ENCODE measurements at places on chromosomes 2 and 18.

GRCh38 chr2:30862054-30862651 lies 54.9 kb upstream of the CAPN13 start:
- peak; percentile 45 for DNase-seq

GRCh38 chr18:11951390-11951851 lies 29.9 kb upstream of the IMPA2 start:
- no peak for DNase-seq

GRCh38 chr2:44171018-44171417 lies 2.3 kb downstream of the PPM1B start:
- DNase-seq: no peak

GRCh38 chr18:75656035-75656434 lies 228.5 kb upstream of the SMIM21 start:
- no peak for DNase-seq

DNA sequence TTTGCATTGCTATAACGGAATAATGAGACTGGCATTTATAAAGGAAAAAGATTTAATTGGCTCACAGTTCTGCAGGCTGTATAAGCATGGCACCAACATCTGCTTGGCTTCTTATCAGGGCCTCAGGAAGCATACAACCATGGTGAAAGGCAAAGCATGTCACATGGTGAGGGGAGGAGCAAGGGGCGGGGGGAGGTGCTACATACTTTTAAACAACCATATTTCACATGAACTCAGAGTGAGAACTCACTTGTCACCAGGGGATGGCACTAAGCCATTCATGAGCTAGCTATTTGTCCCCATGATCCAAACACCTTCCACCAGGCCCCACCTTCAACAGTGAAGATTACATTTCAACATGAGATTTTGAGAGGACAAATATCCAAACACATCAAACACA lies 188.7 kb downstream of the MBD5 start:
- no peak for DNase-seq

- DNase-seq: no peak
Measured at GRCh38 chr2:1698188-1698945, 45.9 kb downstream of the PXDN start.

GRCh38 chr2:230877116-230877758 lies 12.5 kb downstream of the ITM2C start:
- no peak for DNase-seq

DNA sequence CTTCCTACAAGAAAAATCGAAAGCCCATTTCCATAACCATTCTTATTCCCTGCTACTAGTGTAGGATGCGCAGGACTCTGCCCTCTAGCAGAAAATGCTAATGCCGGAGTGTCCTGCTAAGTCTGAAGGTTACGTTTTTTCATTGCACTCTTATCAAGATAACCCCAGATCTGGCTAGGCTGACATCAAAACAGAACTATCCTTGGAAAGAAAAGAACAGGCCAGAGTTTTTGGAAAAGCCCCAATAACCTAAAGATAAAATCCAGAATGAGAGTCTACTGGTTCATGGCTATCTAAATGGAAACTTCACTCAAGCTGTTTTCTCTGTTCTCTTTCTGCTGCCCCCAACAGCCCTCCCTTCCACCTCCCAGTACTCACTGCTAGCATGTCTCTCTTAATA lies 913 bp downstream of the RNF152 start:
- DNase-seq: no peak

- no peak for DNase-seq
Measured at GRCh38 chr2:182713601-182714000, 2.5 kb upstream of the DNAJC10 start.

- no peak for DNase-seq
Measured at GRCh38 chr2:2325516-2325915, 5.6 kb downstream of the MYT1L start.

DNA sequence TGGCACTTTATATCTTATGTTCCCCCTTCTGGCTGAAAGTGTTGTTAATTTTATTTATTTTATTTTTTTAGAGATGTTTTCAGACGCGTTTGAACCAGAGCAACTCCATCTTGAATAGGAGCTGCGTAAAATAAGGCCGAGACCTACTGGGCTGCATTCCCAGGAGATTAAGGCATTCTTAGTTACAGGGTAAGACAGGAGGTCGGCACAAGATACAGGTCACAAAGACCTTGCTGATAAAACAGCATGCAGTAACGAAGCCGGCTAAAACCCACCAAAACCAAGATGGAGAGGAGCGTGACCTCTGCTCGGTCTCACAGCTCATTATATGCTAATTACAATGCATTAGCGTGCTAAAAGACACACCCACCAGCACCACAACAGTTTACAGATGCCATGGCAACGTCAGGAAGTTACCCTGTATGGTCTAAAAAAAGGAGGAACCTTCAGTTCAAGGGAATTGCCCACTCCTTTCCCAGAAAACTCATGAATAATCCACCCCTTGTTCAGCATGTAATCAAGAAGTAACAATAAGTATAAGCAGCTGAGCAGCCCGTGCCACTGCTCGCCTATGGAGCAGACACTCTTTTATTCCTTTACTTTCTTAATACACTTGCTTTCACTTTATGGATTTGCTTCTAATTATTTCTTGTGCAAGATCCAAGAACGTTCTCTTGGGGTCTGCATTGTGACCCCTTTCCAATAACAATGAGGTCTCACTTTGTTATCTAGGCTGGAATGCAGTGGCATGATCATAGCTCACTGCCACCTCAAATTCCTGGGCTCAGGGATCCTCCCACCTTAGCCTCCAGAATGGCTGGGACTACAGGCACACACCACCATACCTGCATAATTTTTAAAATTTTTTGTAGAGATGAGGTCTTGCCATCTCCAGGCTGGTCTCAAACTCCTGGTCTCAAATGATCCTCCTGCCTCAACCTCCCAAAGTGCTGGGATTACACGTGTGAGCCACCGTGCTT lies 55.9 kb downstream of the CACNB4 start:
- DNase-seq: no peak

GRCh38 chr2:70511971-70512729 lies 41.5 kb downstream of the TGFA start:
- DNase-seq: no peak

DNA sequence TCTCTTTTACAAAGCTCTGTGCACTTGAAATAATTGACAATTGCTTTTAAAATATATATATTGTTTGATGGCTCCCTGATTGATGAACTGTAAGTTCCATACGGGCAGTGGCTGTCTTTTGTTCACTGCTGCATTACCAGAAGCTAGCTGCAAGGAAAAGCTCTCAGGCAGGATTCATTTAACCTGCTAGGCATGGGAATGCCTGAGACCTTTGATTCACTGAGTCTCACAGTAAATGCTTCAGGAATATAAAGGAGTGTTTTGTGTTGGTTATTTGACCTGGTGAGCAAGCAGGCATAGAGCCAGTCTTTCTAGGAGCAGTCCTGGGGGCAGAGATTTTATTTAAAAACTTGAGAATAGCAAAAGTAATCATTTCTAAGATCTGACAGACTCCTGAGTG lies 193.2 kb upstream of the ITGA4 start:
- no peak for DNase-seq

GRCh38 chr2:222447131-222447530 lies 22.8 kb downstream of the SGPP2 start:
- DNase-seq: no peak

Measured in activated naive CD4-positive, alpha-beta T cell treated with anti-CD3 and anti-CD28 coated beads, Interleukin-2, amount 50 U/mL, for 16 hours (primary cell).